ENCODE measurements at places on chromosomes 1 and 21. TPM values are rescaled to one million over a fixed set of nuclear protein-coding genes. Genes with fewer than 3 reads are reported as not detected.

The CCDC27 gene
- not detected for total RNA-seq

DNA sequence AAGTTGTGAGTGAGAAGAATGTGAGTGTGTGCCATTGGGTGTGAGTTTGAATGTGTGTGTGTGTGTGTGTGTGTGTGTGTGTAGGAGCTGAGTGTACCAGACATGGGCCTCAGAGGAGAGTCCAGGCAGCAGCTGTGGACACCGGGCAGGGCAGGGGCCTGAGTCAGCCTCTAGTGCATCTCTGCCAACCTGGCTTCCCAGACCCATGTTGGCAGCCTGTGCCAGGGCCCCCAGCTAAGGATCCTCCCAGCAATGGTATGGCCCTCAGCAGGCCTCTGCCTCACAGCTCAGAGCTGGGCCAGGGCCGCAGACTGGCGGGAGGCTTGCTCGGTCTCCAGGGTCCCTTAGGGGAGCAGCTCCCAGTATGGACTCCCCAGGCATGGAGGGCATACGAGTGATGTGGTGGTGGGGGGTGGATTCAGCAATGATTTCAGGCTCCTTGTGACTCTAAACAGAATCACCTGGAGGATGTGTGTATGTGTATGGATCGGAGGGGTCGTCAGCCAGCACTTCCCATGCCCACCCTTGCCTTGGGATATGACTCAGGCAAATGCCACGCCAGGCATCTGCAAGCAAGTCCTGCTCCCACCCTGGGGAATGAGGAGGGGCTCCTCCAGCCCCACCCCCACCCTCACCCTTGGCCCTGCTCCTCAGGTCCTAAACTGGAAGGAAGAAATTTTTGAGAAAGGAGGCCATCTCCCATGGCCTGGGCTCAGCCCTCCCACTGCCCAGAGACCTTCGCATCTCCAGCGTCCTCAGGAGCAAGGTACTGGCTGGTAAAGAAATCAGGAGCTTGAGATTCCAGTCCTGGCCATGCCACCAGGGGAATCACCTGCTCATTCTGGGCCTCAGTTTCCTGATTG, 1.8 kb upstream of the FOXO6 start:
- peak; percentile 21 for DNase-seq

DNA sequence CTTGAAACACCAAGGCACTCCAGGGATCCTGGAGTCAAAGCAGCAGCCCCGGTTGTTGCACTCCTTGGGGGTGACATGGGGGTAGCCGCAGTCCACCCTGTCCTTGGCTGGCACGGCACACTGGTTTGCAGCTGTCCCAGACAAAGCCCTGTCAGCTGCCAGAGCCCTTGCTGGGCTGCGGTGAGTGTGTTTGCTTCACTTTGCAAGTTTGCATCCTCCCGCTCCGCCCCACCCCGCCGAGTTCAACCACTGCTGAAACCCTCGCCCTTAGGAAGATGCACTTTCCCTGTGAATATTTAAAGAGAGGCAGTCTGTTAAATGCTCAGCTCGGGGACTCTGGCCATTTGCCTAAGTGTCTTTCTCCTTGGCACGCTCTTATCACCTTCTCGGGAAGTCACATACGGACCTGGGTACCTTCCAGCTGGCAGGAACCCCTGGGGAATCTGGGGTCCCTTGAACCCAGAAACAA, 1.7 kb downstream of the TFF3 start:
- DNase-seq: no peak

DNA sequence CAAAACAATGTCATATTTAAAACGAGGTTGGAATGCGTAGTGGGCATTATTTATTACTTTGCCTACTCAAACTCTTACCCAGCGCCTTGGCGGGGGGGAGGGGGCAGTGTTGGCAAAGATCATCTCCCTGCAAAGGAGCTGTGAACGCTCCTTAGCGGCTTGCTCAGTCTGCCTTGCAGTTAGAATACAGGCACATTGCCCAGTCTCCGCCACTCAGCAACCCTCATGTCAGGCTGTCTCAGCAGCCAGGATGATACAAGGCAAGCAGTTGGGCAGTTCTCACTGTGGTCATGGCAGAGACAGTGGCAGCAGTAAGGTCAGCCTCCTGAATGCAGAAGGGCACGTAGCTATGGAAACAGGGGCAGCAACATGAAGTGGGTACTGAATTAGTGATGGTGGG, 170.4 kb upstream of the KCNK2 start:
- no peak for DNase-seq

GRCh38 chr21:29233611-29234540, 64.8 kb upstream of the BACH1 start:
- no peak for DNase-seq
